ENCODE measurements at places on chromosomes 2 and 18.
A peak's percentile ranks its signal among the peaks of the same experiment; 100 is the strongest.

DNA sequence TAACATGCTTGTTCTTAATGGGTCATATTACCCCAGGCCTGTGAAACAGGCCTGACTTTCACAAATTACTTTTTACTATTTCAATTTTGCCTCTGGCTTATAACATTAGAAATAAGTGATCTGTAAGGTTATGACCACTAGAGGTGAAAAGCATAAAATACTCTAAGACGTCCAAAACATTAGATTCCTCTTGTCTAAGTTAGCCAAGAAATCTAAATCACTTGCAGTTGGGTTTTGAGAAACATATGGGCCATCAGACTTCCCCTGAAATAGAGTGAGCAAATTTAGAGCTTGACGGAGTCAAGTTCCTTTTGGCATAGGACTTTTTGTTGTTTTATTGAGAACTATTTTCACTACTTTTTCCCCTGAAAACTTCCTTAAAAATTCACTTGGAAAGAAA lies 32.7 kb upstream of the RIT2 start:
- DNase-seq, result no peak

- DNase-seq, result no peak
These were observed 27.6 kb upstream of the GNAL start for GRCh38 chr18:11661430-11661829.

DNA sequence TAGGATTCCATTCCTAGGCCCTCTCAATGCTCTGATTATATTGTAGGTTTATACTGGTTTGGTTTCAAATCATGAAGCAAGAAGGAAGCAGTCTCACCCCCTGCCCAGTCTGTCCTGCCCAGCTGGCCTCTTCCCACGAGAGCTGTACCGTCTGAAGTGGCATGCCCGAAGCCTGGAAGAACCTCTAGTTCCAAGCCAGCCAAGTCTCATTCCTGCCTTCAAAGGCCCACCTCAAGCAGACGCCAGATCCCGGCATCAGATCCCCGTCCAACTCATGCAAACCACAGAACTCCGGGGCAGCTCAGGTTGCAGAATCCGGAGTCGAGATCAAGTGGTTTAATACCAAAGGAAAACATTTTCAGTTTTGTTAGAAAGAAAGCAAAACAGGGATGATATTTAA lies 234.4 kb downstream of the LPIN1 start:
- DNase-seq, result no peak

GRCh38 chr2:55421326-55421725 lies 1.7 kb upstream of the CCDC88A start:
- DNase-seq, result no peak

DNA sequence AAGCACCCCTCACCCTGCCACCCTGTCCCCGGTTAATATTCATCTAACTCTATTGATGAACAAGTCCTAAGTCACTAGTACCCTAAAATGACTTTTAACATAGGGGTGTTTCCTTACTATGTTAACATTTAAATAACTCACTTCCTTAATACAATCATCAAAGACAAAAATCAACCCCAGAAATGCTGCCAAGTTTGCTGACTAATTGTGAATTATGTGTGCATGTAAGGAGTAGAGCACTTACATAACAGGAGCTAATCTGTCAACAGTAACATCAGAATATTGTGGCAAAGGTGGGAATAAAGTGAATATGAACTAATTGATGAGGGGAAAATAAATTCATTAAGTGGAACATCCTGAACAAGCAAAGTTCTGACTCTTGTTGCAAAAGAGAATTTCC lies 81.4 kb upstream of the ERBB4 start:
- DNase-seq, result peak; percentile 75

DNA sequence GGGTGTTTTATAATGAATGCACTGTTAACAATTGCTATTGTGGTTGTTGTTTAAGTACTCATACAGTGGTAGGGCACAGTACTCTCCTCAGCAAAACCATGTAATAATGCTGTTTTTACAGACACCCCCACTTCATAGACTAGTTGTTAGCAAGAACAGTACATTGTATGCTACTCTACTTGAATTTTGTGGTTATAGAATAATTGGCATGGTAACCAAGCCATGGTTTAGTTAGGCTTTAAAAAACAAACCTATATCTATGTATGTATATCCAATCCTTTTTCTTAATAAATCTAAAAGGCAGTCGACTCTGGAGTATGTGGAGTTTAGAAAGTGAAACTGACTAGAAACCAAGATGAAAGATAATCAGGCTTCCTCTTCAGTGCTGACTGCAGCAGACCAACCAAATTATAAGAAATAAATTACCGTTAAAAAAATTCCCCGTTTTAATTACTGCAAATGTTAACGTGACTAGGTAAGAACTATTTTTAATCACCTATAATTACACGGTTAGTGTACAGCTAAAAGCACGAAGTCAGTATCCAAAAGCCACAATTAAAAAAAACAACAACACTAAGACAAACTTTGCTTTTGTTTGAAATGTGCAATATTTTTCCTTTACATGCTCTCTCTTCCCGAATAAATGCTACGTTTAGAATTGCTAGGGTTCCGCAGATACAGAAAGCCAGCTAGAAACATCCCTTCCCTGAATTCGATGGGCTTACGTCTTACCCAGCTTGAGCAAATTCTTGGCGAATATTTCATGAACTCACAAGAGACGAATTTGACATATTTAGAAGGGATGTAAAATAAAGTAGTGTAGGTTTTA lies 113.3 kb upstream of the SERTAD2 start:
- no peak for DNase-seq

DNA sequence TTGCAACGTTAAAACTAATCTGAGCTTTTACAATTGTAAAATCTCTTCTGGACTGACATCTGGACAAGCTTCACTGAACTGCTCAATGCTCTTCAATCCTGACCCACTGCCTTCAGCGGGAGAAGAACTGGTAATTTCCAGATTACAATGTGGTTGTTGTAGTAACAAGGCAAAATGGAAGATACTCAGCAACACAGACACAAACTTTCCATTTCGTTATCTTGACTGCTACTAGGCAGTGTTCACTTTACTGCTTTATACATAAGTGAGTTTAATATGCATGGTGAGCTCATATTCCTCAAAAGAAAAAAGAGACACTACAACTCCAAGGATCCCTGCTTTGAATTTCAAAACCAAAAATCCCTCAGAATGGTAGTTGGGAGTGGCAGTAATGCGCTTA lies 51.9 kb downstream of the GRB14 start:
- no peak for DNase-seq

GRCh38 chr2:135662088-135662487 lies 79.6 kb upstream of the UBXN4 start:
- DNase-seq, result no peak

All from keratinocyte (primary cell).